HFFc6 (cell line): ENCODE measurements at places on chromosomes 1 and 21.

DNA sequence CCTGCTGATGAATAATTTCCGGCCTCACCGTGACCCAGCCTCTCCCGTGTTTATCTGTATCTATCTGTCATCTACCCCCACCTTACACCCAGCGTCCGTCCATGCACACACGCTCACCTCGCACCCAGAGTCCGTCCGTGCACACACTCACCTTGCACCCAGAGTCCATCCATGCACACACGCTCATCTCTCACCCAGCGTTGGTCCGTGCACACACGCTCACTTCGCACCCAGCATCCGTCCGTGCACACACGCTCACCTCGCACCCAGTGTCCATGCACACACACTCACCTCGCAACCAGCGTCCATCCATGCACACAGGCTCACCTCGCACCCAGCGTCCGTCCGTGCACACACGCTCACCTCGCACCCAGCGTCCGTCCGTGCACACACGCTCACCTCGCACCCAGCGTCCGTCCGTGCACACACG, 25.0 kb upstream of the COL18A1 start:
- DNase-seq: no peak

DNA sequence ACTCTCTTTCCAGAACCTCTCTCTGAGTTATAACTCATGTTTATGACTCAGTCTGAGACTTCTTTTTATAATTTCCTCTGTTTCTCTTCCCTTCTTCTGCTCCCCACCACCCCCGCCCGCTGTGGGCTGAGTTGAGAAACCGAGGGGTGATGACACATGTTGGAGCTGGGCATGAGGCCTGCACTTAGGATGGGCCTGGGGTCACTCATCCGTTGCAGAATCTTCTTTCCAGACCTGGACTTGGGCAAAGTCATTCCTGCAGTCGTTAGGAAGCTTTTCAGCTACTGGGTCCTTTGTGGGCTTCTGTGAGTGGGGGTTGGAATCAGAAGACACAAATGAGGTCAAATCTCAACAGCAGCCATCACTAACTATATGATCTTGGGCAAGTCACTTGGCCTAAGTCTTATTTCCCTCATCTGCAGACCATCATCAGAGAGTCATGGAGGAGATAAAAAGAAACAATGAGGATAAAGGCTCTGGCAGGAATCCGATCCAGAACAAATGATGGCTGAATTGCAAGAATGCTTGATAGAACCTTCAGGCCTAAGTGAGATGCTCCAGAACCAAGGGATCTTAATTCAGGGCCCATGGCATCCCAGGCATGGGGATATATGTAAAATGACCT, 53.4 kb downstream of the RPS6KA1 start:
- DNase-seq: peak; percentile 41

DNA sequence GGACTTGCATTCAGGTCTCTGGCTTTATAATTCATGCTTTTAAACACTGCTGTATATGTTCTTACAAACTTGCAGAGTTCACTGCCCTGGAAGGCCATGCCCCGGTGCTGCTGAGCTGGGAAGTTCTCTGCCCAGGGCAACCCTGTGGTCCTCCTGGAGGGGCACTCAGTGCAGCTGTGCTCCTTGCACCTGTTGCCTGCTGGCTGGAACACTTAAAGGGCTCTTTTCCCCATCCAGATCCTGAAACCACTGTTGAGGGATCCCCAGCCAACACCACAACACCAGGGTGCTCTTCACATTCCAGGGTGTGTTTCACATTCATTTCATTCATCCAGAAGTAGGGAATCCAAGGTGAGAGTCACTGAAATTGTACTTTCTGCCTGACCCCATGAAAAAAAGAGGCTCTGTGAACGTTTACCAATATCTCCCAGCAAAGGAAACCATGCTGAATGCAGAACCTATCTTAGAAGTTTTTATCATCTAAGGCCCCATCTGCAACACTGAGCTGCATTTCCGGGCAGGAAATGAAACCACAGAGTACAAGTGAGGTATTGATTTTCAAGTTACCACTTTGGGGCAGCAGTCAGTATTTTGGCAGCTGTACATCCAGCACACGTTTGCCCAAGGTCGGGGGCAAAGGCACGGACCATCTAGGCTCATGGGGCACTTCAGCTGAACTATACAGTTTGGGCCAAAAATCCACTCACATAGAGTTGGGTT, 16.4 kb upstream of the KIAA0040 start:
- DNase-seq: no peak

- peak; percentile 70 for DNase-seq
Observed at GRCh38 chr1:151314137-151314875, 12.9 kb downstream of the PI4KB start.

GRCh38 chr21:44759628-44760285, 41.9 kb downstream of the UBE2G2 start:
- DNase-seq: no peak

GRCh38 chr1:18234790-18235242, 127.2 kb downstream of the IGSF21 start:
- peak; percentile 7 for DNase-seq

DNA sequence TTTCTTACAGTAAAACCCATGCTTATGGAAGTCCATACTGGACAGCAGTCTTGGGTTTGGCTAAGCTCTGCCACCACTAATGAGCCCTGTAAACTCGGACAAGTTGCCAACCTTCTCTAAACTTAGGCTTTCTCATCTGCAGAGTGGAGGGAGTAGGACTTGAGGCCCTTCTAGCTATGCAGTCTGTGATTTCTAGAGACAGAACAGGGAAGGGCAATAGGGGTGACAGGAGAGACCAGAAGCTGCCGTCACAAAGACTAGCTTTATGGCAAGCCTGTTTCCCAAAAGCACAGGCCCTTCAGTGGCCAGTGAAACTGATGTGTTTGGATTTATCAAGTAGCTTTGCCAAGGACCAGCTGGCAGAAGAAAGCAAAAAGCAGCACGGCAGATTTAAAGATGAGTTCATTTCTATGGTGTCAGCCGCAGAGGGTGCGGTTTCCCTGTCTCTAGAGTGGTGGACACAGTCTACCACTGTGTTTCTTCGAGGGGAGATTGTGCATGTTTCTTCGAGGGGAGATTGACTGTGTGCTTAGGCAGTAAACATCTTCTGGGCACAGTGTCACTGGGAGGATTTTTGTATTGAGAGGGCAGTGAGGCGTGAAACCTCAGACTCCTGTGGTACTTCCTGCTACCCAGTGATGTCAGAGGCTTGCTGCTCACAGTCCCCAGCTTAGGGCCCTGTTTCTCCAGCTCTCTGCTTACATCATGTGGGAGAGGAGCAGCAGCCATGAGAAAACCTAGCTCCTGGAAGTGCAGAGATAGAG, 119.0 kb downstream of the ROR1 start:
- DNase-seq: peak; percentile 54

- DNase-seq: no peak
Observed at GRCh38 chr1:243420946-243421685, 165.3 kb downstream of the SDCCAG8 start.

DNA sequence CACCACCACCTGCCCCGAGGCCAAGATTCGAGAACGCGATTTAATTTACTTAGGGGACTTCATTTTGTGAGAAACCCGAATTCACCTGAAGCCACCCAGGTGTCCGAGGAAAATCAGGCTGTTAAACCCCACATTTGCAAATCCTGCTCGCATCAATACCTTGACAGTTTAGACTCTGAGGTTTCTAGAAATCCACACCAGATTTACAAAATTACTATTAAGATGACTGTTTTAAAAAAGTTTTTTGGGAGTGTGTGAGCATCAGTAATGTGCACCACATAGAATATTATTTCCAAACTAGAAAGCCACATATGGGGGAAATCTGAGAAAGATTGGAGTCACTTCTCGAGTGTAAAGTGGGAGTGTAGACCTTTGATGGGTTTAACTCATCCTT, 685 bp downstream of the RIMKLA start:
- DNase-seq: no peak

GRCh38 chr1:218812360-218812759, 361.3 kb upstream of the LYPLAL1 start:
- no peak for DNase-seq

DNA sequence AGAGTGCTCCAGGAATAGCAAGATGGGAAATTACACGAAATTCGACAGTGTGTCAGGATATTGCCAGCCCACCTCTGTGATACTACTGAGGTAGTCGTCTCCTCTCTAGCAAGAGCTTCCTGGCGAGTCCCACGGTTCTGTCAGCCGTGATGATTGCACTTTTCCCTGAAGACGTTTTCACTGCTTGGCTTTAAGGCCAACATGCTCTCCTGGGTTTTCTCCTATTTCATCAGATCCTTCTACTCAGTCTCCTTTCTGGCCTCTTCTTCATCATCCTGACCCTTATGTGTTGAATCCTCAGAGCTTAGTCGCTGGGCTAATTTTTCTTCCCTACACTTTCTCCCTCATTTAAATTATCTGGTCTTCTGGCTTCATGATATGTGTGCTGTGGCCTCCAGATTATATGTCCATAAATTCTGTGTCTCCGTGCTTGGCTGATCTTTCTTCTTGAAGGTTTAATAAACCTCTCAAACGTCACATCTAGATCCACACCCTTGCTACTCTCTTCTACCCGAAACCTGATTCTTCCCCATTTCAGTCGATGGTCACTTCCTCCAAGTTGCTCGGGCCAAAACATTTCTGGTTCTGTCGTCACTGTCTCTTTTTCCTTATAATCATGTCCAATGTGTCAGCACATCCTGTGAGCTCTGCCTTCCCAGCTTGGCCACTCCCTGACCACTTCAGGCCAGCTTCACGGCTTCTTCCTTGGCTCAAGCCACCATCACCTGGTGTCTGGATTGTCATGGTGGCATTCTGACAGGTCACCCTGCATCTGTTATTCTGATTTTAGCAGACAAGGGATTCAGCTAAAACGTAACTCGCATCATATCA, 12.2 kb downstream of the OR2B11 start:
- no peak for DNase-seq

- no peak for DNase-seq
Observed at GRCh38 chr1:78275906-78276685, 214.7 kb upstream of the PTGFR start.

GRCh38 chr21:28953247-28953646, 39.4 kb downstream of the LTN1 start:
- no peak for DNase-seq

DNA sequence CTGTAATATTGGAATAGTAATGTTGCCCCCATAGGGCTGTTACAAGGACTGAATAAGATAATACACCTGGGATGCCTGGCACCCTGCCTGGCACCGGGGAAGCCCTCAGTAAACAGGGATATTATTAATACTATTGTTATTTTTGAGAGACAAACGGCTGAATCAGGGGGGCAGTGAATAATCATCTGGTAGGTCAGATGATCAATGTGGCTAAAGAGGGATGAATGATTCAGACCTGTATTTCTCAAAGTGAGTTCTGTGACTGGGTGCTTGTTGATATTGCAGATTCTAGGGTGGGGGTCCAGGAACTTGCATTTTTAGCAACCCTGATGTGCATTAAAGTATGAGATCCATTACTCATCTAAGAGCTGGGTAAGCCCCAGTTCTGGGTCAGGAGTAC, 46.2 kb upstream of the BCL10 start:
- peak; percentile 44 for DNase-seq

- no peak for DNase-seq
Observed at GRCh38 chr21:46323227-46323709, 402 bp downstream of the C21orf58 start.

DNA sequence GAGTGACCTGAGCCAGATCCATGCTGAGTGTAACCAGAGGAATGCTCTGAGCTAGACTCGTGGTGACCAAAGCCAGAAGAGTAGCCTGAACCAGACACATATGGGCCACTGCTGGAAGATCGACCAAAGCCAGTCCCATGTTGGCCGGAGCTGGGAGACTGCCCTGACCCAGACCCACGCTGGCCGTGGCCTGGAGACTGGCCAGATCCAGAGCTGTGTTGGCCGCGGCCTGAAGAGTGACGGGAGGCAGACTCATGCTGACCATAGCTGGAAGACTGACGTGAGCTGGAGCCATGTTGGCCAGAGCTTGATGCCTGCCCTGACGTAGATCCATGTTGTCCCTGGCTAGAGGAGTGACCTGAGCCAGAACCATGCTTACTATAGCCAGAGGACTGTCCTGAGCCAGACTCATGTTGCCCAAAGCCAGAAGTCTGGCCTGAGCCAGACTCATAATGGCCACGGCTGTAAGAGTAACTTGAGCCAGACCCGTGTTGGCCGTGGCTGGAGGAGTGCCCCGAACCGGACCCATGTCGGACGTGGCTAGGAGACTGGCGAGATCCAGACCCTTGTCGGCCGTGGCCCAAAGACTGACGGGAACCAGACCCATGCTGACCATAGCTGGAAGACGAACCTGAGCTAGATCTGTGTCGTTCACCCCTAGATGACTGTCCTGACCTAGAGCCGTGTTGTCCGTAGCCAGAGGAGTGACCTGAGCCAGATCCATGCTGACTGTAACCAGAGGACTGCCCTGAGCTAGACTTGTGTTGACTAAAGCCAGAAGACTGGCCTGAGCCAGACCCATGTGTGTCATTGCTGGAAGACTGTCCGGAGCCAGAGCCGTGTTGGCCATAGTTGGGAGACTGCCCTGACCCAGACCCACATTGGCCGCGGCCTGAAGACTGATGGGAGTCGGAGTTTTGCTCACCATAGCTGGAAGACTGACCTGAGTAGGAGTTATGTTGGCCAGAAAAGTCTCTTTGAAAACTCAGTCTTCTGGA, 3.5 kb downstream of the HRNR start:
- no peak for DNase-seq

DNA sequence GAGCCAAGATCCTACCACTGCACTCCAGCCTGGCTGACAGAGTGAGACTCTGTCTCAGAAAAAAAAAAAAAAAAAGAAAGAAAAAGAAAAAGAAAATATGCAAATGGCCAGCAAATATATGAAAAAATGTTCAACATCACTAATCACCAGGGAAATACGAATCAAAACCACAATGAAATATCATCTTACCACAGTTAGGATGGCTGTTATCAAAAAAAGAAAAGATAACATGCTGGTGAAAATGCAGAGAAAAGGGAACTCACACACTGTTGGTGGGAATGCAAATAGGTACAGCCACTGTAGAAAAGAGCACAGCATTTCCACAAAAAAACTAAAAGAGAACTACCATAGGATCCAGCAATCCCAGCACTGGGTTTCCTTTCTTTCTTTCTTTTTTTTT, 477.5 kb downstream of the SMYD3 start:
- peak; percentile 7 for DNase-seq

- DNase-seq: no peak
Observed at GRCh38 chr21:28669971-28670653, 322.6 kb downstream of the LTN1 start.

- DNase-seq: no peak
Observed at GRCh38 chr1:198922638-198923430, 284.0 kb downstream of the PTPRC start.

GRCh38 chr1:67390041-67390887, 39.9 kb downstream of the SERBP1 start:
- DNase-seq: peak; percentile 27

DNA sequence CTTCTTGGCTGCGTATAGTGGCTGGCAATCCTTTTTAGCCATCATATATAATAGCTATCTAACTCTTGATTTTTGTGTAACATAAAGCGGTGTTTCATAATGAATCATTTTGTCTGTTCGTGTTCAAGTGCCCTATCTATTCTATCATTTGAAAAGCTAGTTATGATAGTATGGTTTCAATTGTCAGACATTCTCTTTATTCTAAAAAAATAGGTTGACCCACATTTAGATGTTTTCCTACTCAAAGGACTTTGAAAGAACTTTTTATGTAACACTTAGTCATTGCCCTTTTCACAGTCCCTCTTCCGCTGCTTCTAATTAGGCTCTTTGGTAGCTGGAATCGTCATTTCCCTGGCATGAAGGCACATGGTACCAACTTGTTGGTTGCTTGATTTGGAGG, 272.2 kb upstream of the B3GALT2 start:
- peak; percentile 5 for DNase-seq

- no peak for DNase-seq
Observed at GRCh38 chr1:167756730-167757405, 35.1 kb downstream of the MPZL1 start.
